Transverse colon (tissue), 4 donors: ENCODE measurements at places on chromosomes 2 and 18. TPM values are rescaled to one million over a fixed set of nuclear protein-coding genes. Genes with fewer than 3 reads are reported as not detected.

The ST6GAL2 gene
- 0.16 TPM for total RNA-seq

The EPC2 gene
- 26.5 TPM for total RNA-seq

The RBM44 gene
- total RNA-seq = 0.27 TPM

The LIMS4 gene
- 1.6 TPM for total RNA-seq

The IL1R2 gene
- total RNA-seq = 13.5 TPM

The SGPP2 gene
- 26.5 TPM for total RNA-seq
